ENCODE measurements at places on chromosomes 3 and 15. TPM values are rescaled to one million over a fixed set of nuclear protein-coding genes. Genes with fewer than 3 reads are reported as not detected.
A peak's percentile ranks its signal among the peaks of the same experiment; 100 is the strongest.

GRCh38 chr15:42070279-42070975, 23.9 kb downstream of the PLA2G4D start:
- DNase-seq: no peak

Gene TMEM40
- 18.9 TPM for polyA plus RNA-seq

DNA sequence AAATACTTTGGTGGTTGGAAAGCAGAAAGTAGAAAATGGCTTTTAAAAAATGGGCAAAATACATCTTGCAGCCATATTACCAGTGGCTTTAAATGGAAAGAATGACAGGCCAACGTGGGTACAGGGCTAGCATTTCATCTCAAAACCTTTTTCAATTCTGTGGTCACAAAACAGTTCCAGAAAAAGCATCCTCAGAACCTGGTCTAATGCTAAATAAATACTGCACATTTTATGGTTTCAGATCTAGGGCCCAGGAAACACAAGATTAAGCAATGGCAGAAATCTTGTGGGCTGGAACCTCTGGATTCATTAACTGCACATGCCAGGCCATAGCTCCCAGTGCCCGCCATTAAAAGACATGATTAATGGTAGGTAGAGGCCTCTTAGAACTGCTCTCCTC, 470.2 kb upstream of the RASGRP1 start:
- DNase-seq: no peak

GRCh38 chr3:142853270-142854168, 35.4 kb downstream of the PCOLCE2 start:
- peak; percentile 15 for DNase-seq

DNA sequence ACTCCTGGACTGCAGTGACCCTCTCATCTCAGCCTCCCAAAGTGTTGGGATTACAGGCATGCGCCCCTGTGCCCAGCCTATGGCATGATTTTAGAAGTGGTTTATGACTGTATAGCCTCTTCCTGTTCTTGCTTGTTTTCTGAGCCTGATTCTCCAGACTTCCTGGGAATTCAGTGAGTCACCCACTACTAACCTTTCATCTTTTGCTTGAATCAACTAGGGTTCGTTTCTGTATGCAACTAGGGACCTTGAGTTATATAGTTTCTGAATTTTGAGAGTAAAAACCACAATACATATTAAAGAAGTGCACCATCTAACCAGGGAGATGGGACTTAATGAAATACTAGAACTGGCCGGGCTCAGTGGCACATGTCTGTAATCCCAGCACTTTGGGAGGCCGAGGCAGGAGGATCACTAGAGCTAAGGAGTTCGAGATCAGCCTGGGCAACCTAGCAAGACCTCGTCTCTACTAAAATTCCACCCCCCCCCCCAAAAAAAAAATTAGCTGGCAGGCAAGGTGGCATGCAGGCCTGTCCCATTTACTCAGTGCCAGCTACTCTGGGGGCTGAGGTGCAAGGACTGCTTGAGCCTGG, 76.0 kb downstream of the ZNF609 start:
- DNase-seq: no peak

DNA sequence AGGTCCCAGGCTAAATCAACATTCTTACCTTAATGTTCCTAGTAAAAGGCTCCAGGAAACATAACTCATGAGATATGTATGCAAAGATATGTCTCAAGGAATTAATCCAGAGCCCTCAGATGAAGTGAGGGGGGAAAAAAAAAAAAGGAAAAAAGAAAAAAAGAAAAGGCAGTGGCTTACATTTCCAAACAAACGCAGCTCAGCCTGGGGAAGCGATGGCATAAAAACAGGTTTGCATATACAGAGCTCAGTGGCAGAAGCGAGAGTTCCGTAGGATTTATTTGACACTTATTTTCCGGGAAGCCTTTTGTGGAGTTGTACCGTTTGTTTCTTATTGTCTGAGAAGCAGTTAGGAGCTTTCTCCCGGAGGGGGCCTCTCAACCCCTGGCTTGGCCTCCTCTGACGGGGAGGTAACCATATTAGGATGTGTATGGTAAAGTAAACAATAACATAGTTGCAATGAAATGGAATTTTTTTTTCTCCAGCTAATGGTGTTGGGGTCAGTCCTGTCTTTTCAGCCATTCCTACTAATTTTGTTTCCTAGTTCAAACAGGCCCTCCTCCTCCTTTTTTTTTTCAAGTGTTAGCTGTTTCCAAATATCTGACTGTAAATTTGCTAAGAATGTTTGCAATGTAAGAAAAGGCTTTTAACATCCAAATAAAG, 338.6 kb downstream of the FOXP1 start:
- DNase-seq: no peak

- no peak for DNase-seq
Measured at GRCh38 chr3:167115331-167115934, 264.7 kb downstream of the ZBBX start.

GRCh38 chr3:16316396-16316795, 51.4 kb downstream of the OXNAD1 start:
- no peak for DNase-seq

Gene SLCO2A1
- polyA plus RNA-seq: 1.4 TPM

Gene ANKRD63
- 0.40 TPM for polyA plus RNA-seq

Gene FBLN2
- polyA plus RNA-seq: 34.2 TPM

DNA sequence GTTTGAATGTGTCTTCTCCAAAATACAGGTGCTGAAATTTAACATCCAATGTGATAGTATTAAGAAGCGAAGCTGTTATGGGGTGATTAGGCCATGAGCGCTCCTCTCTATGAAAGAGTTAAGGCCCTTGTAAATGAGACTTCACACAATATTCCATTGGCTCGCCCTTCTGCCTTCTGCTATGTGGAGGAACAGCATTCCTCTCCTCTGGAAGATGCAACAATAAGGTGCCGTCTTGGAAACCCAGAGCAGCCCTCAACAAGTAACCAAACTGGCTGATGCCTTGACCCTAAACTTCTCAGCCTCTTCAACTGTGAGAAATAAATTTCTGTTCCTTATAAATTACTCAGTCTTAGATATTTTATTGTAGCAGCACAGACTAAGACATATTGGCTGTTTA, 874.6 kb downstream of the ROBO1 start:
- DNase-seq: no peak

Gene SPTSSB
- 1.6 TPM for polyA plus RNA-seq

Gene ALDH1L1
- 0.70 TPM for polyA plus RNA-seq

Gene ATP13A5
- polyA plus RNA-seq: 0.88 TPM

- DNase-seq: no peak
Measured at GRCh38 chr3:143135150-143135549, 15.6 kb downstream of the CHST2 start.

Gene NBEAL2
- polyA plus RNA-seq: 15.8 TPM

DNA sequence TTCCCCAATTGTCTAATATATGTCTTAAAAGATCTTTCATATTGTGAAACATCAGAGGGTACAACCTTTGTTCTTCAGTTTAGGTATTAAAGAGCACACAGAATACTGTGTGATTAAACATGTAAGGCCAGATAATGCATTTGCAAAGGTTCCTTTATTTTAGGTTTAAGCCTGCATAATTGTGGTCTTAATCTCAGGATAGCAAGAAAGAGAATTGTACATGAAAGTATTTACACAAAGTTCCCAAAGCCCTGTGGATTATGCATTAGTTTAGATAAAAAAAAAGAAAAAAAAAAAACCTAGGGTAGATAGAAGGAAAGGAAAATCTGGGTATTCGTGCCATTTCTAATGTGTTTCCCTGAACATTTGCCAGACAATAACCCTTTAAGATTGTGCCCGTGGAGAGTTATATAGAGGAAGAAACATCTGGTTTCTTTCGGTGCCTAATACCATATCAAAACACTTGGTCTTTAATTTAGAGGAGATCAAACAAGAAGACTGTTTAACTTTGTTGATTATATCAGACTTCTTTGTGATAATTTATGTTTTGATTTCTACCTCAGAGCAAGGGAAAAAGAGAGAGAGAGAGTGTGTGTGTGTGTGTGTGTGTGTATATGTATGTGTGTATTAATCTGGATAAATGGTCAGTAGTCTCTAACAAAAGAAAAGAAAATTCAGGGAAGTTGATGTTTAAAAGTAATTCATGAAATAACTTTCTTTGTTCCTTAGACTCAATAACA, 139.6 kb upstream of the CGNL1 start:
- DNase-seq: no peak

Gene CCDC12
- polyA plus RNA-seq: 38.7 TPM

GRCh38 chr3:190132371-190132770, 11.7 kb upstream of the P3H2 start:
- DNase-seq: no peak

Gene ACOX2
- polyA plus RNA-seq: 23.0 TPM

GRCh38 chr3:116836286-116836685, 126.7 kb downstream of the TUSC7 start:
- DNase-seq: no peak
